GF-D8 (cell line): ENCODE measurements at places on chromosomes 1 and 21.

DNA sequence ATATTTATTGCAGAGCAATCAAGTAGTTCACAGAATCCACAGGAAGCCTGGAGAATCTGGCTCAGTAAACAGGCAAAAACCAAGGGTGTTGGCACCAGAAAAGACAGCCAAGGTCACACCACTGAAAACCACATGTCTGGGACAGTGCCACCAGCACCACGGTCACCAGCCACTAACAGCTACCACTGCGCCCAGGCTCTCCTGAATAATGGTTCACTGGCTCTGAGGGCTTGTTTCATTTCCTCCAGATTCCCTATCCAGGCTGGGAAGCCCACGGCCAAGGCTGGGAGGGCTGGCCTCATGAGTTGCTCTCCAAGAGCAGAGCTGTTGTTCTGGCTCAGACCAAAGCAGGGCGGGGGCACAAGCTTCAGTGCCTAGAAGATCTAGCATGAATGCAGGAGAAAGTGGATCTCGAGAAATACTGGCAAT is 54.5 kb upstream of the PTGFRN start:
- no peak for DNase-seq

DNA sequence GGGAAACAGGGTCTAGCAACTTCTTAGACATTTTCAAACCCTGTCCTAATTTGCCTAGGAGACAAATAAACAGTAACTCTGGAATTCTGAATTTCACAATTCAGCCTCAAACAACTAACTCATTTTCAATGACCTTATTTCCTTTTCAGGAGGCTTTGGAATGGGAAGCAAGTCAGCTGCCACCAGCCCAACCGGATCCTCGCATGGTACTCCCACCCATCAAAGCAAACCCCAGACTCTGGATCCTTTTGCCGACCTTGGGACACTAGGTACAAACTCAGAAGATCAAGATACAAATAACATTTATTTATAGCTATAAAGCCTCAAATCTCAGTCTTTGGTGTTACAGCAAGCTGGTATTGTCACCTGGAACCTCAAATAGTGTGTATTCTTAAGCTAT is 18.9 kb upstream of the LEPR start:
- no peak for DNase-seq

DNA sequence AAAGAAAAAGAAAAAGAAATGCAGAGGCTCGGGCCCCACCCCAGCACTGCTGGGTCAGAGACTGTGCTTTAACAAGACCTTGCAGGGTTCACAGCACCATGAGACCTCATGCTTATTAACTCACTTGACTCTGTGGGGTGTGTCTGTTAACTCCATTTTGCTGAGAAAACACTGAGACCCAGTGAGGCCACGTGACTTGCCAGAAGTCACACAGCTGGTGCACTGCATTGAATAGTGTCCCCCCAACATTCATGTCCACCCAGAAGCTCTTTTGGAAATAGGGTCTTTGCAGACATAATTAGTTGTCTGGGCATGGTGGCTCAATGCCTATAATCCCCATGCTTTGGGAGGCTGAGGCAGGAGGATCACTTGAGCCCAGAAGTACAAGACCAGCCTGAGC is 39.7 kb downstream of the CHD5 start:
- DNase-seq = no peak

GRCh38 chr1:222653178-222653827 is 35.4 kb downstream of the MIA3 start:
- DNase-seq = no peak

GRCh38 chr1:24201941-24202440 is 14.9 kb upstream of the IFNLR1 start:
- no peak for DNase-seq

GRCh38 chr1:81899214-81899821 is 98.6 kb downstream of the ADGRL2 start:
- DNase-seq = no peak

GRCh38 chr1:115530407-115530806 is 111.4 kb upstream of the VANGL1 start:
- no peak for DNase-seq

DNA sequence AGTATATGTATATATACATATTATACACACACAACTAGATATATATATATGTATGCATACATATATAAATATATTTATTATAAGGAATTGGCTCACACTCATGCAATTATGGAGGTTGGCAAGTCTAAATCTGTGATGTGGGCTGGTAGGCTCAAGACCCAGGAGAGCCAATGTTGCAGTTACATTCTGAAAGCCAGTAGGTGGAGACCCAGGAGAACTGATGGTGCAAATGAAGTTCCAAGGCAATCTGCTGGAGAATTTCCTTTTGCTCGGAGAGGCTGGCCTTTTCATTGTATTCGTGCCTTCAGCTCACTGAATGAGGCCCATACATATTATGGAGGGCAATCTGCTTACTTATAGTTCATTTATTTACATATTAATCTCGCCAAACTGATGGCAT is 9.4 kb downstream of the IVL start:
- DNase-seq = no peak

DNA sequence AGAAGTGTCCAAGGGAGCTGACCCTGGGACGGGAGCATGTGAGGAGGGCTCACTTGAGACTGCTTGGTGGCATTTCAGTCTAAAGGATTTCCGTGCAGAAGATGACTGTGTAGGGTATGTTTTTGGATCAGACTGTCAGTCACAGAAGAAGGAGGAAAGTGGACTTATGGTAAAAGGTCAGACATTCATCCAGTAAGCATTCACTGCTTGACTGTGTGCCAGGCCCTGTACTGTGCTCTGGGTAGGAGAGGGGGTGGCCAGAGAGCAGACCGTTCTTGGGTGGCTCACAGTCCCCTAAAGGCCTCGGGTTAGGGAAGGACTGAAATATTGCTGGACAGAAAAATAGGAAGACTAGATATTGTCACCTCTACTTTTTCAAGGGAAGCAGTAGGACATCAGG is 2.1 kb upstream of the SERINC2 start:
- no peak for DNase-seq

GRCh38 chr1:125086611-125087010 is 3901.8 kb downstream of the SRGAP2C start:
- no peak for DNase-seq

GRCh38 chr1:8879922-8880676 is 1.6 kb upstream of the ENO1 start:
- peak; percentile 79 for DNase-seq

- DNase-seq = no peak
Observed at GRCh38 chr21:44893948-44894656, 20.6 kb upstream of the PTTG1IP start.

GRCh38 chr1:7084232-7084894 is 299.1 kb downstream of the CAMTA1 start:
- no peak for DNase-seq

- DNase-seq = no peak
Observed at GRCh38 chr1:32138965-32139364, 31.1 kb downstream of the KPNA6 start.

- no peak for DNase-seq
Observed at GRCh38 chr1:203465948-203466347, 9.7 kb upstream of the PRELP start.
